Muscle of leg (tissue), 16 donors: ENCODE measurements at places on chromosomes 5 and 9. TPM values are rescaled to one million over a fixed set of nuclear protein-coding genes. Genes with fewer than 3 reads are reported as not detected.

The SELENOP gene
- total RNA-seq, result 142 TPM

The UGCG gene
- total RNA-seq, result 23.9 TPM

DNA sequence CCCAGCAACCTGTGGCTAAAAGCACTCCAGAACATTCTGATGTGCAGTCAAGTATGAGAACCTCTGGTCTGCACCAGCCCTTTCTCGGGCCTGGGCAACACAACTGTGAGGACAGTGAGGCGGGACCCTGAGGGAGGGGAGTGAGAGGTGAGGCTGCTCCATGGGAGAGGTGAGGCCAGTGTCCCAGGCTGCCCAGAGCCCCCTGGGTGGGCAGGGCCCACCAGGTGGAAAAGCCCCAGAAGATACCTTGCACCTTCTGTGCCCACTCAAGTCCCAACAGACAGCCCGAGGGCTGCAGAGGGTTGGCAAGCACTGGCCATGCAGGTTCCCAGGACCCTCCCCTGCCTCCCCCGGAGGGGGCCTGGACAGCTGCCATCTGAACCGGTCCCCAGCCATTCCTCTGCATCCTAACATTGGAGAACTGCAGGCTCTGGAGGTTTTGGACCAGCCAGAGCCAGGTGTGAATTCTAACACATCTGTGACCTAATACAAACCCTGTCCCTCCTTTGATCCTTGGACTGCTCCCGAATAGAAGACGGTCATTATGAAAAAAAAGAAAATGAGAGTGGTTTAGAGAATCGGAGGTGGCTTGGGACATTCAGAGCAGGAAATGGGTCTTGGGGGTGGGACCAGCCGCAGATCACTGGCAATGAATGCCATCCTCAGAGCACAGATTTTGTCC, 57.0 kb downstream of the DUSP1 start:
- no peak for DNase-seq

DNA sequence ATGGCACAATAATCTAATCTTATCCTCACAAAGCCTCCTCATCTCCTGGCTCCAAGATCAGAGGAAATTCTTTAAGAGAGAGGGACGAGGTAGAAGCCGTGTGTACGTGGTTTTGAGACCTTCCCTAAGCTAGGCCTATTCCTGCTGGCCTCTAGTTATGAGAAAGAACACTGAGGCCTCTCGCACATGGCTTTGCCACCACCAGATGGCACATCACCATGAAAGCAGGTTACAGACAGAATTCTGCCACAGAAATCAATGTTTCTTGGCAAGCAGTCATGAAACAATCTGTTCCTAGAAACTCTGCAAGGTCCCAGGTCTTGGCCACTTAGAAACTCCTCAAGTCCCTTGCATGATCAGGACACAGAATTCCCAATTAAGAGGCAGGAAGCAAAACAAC, 268.2 kb upstream of the TAS2R1 start:
- peak; percentile 24 for DNase-seq

DNA sequence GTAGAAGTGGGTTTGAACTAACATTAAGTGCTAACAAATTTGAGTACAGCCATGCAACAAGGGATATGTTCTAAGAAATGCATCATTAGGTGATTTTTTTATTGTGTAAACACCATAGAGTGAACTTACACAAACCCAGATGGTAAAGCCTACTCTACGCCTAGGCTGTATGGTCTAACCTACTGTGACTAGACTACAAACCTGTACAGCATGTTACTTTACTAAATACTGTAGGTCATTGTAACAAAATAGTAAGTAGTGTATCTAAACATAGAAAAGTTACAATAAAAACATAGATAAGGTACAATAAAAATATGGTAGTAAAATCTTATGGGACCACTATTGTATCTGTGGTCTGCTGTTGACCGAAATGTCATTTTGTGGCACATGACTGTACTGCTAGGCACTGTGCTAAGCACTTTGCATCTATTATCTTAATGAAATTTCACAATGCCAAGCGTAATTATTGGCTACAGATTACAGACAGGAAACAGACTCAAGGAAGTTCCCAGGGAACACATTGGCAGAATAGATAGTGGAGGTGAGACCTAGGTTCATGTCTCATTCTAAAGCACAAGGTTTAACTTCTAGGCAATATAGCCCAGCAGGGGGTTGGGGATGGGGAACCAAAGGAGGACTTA, 62.7 kb downstream of the ATP10B start:
- no peak for DNase-seq

- DNase-seq, result no peak
Measured at GRCh38 chr5:154031937-154032489, 6.7 kb downstream of the FAM114A2 start.

GRCh38 chr9:96071076-96071814, 195.8 kb downstream of the ERCC6L2 start:
- DNase-seq, result peak; percentile 54

- no peak for DNase-seq
Measured at GRCh38 chr9:129263836-129264235, 85.8 kb upstream of the IER5L start.

- peak; percentile 59 for DNase-seq
Measured at GRCh38 chr9:134059661-134060395, 8.0 kb downstream of the BRD3 start.
